OCI-LY7 (cell line): ENCODE measurements at places on chromosomes 13 and 19. TPM values are rescaled to one million over a fixed set of nuclear protein-coding genes. Genes with fewer than 3 reads are reported as not detected.

GRCh38 chr13:101398191-101398590, 18.1 kb downstream of the NALCN start:
- no peak for DNase-seq

DNA sequence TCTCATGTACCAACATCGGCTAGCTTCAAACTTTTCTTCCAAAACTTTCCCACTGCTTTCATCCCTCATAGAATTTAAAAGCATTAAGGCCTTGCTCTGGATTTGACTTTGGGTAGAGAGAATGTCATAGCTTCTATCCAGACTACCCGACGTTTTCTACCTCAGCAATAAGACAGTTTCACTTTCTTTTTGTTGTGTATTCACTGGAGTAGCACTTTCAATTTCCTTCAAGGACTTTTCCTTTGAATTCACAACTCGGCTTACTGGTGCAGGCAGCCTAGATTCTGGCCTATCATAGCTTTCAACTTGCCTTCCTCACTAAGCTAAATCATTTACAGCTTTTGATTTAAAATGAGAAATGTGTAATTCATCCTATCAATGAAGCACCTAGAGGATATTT, 420.4 kb upstream of the GPC6 start:
- DNase-seq = peak; percentile 0

DNA sequence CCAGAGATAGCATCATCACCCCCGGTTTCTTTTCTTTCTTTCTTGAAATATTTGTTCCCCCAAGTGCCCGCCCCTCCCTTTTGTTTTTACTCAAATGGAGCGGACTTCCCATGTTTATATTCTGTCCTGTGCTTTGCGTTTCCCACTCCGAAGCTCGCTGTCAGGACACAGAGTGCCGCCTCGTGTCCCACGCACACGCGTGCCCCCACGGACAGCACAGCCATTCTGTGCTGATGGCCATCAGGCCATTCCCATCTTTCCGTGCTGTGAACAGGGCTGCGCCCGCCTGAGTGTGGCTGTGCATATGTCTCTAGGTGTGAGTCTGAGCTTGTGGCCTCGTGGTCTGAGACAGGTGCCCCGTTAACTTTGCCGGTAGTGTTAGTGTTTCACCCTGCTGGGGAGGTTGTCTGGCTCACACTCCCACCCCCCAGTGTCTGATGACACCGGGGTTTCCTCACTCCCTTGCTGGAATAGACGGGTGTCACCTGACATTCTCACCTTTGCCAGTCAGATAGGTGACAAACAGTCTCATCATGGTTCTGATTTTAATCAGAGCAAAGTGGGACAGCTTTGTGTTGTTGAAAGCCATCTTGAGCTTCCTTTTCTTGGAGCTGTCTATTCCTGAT, 6.9 kb downstream of the PAK4 start:
- DNase-seq = no peak

The CCL25 gene
- total RNA-seq = 0.57 and 0.70 TPM in 2 replicates

The ZNF569 gene
- total RNA-seq = 10.2 and 12.2 TPM in 2 replicates

DNA sequence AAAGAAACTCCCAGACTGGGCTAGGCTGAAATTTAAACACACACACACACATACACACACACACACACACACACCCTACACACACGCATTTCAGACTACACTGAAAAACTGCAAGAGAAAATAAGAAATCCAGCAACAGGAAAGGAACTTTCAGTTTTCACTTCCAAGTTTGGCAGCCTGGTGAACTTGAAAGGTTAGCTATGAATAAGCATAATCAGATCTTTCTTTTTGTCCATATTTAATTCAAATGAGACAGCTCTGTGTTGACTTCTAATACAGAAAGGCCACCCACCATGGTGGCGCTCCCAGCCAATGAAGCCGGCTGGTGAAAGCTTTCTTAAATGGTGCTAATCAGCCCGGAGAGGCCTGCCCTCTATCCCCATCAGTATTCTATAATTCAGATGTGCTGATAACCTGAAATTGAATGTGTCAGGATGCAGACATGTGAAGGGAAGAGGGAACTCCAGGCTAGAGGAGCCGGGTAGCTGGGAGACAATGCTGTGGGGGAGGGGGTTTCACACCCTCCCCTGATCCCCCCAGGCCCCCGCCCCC, 108.3 kb upstream of the ZNF536 start:
- no peak for DNase-seq

- no peak for DNase-seq
These were observed 1761.5 kb downstream of the PCDH9 start for GRCh38 chr13:65468628-65469027.
